Stimulated activated naive CD4-positive, alpha-beta T cell (primary cell): ENCODE measurements at places on chromosomes 6 and 20.

GRCh38 chr20:48615871-48616270 is 211.9 kb downstream of the PREX1 start:
- no peak for DNase-seq

- no peak for DNase-seq
Observed at GRCh38 chr6:163231356-163232014, 183.0 kb upstream of the QKI start.

DNA sequence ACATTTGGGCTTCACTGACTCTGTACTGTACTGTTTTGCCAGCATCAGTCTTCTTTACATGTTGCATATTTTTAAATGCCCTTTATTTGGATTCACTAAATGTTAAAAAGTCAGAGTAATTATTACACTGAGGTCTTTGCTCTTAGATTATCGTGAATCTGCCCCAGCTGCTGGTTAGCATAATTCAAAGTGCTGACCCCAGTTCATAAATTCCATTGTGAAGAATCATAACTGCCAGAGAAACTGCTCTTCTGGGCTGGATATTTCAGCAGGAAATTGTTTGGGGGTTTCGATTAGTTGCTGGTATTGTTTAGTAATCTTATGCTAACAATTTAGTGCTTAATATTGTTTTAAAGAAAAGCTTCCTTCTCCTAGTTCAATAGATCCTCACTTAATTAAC is 682.1 kb upstream of the MAP3K7 start:
- no peak for DNase-seq

- DNase-seq, result peak; percentile 38
Observed at GRCh38 chr6:40308533-40309306, 278.4 kb downstream of the LRFN2 start.

- no peak for DNase-seq
Observed at GRCh38 chr6:43267619-43268354, 24.5 kb downstream of the TTBK1 start.

- DNase-seq, result no peak
Observed at GRCh38 chr6:147161974-147162495, 42.2 kb upstream of the STXBP5 start.

GRCh38 chr6:101779051-101779844 is 385.7 kb downstream of the GRIK2 start:
- no peak for DNase-seq

DNA sequence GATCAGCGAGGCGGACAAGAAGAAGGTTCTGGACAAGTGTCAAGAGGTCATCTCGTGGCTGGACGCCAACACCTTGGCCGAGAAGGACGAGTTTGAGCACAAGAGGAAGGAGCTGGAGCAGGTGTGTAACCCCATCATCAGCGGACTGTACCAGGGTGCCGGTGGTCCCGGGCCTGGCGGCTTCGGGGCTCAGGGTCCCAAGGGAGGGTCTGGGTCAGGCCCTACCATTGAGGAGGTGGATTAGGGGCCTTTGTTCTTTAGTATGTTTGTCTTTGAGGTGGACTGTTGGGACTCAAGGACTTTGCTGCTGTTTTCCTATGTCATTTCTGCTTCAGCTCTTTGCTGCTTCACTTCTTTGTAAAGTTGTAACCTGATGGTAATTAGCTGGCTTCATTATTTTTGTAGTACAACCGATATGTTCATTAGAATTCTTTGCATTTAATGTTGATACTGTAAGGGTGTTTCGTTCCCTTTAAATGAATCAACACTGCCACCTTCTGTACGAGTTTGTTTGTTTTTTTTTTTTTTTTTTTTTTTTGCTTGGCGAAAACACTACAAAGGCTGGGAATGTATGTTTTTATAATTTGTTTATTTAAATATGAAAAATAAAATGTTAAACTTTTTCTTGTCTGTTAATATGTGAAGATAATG is 2.2 kb downstream of the HSPA1B start:
- peak; percentile 81 for DNase-seq

- DNase-seq, result no peak
Observed at GRCh38 chr20:24297993-24298392, 171.4 kb upstream of the SYNDIG1 start.

GRCh38 chr6:150690681-150691080 is 91.0 kb downstream of the PLEKHG1 start:
- no peak for DNase-seq

DNA sequence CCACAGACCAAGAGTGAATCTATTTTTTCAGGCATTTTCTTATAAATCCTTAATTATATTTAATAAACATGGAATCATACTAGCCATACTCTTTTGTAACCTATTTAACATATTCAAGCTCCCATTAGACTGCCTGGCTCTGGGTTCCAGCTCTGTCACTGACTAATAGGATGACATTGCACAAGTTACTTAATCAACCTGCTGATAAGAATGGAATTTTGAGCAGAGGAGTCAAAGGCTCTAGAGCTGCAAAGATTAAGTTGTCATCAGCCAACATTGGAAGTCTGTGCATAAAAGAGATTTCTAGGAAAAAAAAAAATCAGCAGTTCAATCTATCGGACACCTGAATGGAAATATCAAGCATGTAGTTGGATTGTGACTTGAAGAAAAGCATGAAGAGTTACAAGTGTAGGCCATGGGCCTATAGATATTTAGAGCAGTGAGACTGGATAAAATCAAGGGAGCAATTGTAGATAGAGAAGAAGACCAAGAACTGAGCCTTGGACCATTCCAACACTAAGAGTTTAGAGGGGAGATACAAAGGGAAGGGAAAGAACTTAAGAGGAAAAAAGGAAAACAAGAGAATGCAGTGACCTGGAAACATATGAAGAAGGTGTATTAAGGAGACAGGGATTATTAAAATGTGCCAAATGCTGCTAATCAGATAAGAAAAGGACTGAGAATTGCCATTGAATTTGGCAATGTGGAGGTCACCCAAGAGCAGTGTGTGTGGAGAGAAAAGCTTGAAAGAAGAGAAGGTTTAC is 11.0 kb upstream of the HINT3 start:
- DNase-seq, result no peak

DNA sequence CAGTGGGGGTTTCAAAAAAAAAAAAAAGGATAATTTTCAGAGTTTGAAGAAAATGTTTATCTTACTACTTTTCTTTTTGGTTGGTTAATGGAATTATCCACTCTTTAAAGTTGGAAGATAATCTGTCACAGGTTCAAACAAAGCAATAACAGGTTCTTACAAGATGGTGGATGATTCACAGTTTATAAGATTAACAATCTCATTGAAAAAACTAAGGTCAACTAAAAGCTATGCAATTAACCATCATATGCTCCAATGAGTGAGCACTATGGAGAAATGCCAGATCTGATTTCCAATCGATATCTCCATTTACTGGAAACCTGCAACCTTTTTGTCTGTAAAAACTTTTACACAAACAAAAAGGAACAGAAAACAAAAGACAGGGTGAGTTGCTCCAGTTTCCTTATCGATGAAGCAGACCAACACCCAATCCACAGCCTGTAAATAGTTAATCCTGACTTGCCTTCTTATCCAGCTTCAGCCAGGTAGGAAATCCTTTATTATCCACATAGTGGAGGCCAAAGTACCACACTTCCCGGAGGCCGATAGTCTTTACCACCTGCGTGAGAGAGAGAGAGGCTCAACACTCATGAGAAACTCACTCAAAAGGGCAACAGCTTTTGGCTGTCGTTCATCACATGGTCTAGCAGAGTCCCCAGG is 32.4 kb downstream of the EZR start:
- no peak for DNase-seq

DNA sequence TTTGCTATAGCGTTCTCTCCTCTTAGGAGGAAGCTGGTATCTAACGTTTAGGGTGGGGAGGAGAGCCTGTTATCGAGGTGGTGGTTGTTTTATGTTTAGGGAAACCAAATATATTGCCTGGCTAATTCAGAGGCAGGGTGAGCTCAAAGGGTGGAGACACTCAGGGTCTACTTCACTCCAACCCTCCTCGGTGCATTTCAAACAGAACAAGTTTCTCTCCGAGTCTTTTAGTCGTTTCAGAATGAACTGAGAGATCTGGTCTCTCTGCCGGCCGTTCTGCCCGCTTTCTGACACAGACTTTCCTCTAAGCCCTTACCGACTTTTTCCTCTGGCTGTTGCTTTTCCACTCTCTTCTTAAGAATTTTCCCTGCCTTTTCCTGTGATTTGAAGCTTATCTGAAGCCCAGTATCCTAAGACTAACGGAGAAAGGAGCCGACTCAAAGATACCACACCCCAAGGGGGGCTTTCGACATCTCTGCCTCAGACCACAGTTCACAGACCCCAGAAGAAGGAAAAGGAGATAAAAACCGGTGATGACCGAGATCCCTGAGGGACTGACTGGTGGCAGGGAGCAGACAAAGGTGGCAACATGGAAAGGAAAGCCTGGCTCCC is 865 bp downstream of the STK38 start:
- no peak for DNase-seq

DNA sequence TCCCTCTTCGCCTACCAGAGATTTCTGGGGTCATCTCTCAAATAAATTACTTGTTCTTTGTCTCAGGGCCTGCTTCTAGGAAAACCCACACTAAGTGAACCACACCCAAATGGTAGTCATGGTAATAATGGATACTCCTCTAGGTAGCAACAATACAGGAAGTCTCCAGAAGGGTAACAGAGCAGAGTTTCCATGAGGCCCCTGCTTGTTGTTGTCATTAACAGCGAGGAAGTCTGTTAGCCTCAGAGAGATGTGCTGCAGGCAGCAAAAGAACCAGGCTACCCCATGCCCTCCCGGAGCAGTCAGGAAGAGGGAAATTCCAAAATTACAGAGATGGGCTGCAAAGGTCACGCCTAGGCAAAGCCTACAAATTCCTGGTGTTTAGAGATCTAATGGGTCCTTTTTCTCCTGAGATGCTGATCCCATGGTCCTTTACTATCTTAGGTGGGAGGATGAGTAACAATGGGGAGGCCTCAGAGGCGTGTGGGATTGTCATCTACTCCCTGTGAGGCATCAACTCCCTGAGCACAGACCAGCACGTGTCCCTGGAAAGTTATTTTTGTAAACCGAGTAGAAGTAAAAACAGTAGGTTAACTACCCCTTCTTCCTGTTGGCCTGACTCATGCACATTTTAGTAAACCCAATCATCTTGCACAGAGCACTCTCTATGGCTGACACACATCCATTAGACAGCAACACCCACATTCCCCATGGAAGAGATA is 10.1 kb downstream of the ISM1 start:
- peak; percentile 85 for DNase-seq

DNA sequence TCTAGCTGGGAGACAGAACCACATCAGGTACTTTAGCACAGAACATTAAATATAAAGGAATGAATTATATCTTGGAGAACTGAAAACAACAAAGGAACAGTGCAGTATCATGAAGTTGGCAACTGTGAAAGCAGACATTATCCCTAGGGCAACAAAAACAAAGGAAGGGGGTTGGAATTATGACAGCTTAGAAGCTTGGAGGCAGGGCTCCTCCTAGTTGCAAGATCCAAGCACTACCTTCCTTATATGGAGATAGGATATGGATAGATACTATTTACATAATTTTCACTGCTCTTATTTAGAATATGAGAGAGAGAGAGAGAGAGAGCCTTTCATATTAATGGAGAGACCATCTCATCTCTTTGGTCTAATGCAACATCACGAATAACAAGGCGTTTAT is 27.0 kb downstream of the TMEM14A start:
- DNase-seq, result no peak
